ENCODE measurements at places on chromosomes 5 and 9.

DNA sequence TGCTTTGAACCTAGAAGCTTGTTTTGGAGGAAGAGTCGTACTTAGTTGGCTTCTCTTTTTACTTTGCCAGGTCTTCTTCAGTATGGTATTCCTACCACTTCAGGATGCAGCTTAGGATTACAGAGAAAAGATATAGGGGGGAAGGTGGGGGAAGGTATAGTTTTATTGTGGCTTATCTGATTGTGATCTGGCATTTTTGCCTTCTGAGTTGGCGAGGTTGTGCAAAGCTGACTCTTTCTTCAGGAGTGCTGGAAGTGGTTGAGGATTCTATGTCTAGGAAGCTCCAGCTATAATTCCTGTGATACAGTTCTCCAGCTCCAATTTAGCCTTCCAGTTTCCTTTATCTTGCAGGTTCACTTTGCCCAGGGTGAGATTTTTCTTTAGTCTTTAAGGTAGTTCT, 7.0 kb downstream of the CDC42SE2 start:
- no peak for DNase-seq

GRCh38 chr5:143014017-143014651, 244.0 kb downstream of the ARHGAP26 start:
- no peak for DNase-seq

DNA sequence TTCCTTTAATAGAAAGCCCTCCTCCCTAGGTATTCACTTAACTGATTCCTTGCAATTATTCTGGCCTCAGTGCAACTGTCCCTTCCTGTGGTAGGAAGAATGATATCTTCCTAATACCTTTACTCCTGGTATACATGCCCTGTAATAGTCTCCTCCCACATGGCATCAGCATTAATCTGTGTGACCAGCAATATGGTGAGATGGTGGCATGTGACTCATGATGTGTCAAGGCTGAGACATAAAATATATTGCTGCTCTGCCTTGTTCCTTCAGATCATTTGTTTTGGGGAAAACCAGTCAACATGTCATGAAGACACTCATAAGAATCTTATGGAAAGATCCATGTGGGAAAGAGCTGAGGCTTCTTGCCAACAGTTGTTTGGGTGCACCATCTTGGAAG, 149.1 kb upstream of the TRPM3 start:
- DNase-seq, result no peak

DNA sequence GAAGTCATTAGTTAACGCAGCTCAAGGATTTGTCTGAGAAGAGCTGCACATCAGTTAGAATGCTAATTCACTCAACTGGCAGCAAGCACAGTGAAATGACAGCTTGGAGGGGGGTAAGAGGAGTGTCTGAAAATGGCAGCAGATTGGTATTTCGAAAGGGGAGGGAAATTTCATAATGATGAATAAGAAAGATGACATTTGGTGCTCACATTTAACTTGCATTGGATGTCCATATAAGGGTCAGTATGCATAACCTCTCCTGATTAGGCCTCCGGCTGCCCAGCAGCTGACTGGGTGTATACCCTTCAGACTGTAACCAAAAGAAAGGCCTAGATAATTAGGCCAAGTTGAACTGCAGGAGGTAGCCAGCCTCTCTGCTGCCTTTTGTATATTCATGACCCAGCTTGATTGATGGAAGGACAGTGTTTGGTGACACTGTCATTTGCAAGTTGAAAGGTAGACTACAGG, 131.0 kb downstream of the PBX3 start:
- no peak for DNase-seq

- DNase-seq, result no peak
Measured at GRCh38 chr5:171261361-171261760, 47.7 kb upstream of the TLX3 start.

DNA sequence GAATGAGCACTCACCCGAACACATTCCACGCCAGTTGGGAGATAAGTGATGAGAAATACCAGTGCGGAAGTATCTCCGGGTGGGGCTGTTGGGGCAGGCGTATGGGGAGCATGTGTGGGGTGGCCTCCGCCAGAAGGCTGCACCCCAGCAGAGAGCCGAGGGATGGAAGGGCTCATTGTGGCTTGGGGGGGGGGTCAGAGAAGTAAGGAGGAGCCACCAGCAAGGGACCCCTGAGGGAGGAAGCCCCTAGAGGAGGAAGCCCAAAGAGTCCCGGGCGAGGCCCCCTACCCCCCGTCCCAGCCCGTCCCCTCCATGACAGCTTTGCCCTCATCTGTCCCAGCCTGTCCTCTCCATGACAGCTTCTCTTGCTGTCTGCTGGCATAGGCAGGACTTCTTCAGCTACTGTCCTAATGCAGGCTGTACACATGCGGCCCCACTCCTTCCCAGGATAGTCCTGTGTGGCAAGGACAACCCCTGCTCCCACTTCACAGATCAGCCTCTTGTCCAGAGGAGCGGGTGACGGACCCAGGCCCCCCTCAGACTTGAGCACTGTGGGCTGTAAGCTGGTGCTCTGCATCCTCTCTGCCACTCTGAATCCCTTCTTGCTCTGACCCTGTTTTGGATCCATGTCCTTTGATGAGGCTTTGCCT, 239.6 kb downstream of the CACNA1B start:
- no peak for DNase-seq

DNA sequence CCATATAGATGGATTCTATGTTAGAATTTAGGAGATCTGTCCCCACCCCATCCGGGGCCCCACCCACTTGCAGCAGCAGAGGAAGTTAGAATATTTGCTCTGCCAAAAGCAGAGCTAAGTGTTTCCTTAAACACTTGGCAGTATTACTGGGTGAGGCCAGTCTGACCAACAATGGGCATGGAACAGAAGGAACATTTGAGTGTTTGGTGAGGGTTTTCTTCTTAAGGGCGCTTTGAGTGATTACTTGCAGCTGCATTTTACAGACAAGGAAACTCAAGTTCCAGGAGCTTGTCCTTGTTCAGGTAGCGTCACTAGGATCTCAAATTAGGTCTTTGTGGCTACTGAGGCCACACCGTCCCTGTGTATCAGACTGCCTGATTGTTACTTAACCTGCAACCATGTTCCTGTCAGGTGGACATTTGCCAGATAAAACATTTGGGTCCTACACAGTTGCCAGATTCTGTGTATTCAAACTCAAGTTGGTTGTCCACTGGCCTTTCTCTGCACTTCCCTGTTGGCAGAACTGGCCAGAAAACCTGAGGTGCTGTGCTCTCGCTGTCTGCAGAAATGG, 59.3 kb downstream of the SLC46A2 start:
- peak; percentile 79 for DNase-seq

DNA sequence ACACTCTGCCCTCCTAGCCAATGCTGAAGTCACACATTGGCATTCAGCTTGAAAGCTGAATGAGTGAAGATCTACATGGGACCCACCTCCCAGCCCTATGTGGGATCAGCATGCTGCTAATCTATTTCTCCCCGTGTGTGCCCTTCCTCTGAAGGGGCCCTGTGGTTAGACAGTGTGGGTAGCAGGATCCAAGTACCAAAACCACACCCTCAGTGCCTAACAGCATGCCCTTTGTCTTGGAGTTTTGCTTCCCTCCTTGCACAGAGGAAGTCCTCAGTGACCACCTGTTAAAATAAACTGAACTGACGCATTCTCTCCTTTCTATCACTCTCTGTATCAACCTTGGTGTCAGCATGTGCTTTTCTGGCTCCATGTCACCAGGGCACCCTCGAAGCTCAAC, 25.0 kb downstream of the SH3TC2 start:
- DNase-seq, result no peak

DNA sequence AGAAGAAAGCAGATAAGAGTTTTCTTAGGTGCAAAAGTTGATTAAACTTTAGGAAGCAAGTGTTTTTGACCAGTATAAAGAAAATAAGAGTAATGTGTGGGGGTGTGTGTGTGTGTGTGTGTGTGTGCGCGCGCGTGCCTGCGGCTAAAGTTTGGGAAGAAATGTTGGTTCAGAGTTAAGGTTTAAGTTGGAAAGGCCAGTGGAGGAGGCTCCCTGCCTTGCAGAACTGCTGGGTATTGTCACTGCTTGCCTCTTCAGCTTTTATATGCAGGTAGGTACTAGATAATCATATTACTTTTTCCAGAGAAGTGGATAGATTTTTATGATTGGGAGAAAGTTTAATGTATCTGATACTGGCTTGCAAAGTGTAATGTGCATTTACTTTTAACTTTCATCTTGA, 2.0 kb downstream of the PIK3R1 start:
- DNase-seq, result no peak

DNA sequence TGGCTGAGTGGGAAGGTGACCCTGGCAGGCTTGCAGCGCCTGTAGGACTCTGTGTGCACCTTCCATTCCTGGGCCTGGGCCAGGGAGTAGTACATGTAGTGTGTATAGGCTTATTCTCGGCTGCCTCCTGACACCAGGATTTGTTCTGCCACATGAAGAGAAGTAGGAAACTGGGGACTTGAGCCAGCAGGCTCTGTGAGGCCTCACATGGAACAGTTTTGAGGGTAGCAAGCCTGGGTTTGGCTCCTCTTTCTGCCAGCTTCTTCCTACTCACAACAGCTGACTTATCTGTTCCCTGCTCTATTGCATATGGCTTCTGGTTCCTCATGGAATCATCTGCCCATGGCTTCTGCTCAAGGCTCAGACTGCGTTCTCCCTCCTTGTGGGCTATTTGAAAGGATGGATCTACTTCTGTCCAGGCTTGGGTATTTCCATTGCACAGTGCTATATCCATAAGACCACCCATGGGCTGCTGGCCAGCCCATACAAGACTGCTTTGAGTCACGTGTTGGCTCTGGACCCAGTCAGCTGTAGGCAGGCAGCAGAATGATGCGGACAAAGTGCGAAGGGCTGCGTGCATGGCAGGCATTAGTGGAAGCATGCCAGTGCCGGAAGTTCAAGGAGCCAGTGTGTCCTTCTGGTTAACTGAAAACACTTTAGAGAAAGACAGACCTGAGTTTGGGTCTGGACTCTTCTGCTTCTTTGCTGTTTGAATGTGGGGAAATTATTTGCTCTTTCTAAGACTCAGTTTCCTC, 11.0 kb upstream of the INSYN2B start:
- DNase-seq, result peak; percentile 64

DNA sequence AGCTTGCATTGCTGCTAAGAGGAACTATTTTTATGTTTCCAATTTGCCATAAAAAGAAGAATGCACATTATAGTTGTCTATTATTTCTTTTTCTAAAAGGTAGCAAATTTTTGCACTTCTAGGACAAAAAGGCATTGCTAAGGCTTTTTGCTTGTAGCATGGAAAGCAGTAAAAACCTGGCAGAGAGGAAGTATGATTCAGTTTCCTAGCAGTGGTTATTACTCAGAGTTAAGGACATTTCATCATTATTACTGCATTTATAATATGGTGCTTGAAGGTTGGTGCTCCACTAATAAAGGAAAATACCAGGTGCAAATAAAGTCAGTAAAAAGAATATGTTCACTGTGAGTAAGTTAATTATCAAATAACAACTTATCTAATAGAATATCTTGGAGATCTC, 179.8 kb upstream of the PLPPR1 start:
- DNase-seq, result no peak

DNA sequence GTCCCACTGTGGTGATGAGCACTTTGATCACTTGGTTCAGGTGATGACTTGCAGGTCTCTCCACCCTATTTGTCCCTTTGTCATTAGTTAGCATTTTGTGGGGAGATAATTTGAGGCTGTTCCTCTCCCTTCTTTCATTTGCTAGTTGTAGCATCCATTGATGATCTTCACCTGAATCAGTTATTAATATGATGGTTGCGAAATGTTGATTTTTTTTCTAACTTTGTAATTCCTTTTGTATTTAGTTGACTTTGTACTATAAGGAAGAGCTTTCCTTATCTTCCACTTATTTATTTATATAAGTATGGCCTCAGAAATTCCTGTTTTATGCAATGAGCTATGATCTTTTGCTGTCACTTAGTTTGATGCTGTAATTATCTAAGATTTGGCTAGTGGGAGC, 12.6 kb downstream of the TRIO start:
- no peak for DNase-seq

DNA sequence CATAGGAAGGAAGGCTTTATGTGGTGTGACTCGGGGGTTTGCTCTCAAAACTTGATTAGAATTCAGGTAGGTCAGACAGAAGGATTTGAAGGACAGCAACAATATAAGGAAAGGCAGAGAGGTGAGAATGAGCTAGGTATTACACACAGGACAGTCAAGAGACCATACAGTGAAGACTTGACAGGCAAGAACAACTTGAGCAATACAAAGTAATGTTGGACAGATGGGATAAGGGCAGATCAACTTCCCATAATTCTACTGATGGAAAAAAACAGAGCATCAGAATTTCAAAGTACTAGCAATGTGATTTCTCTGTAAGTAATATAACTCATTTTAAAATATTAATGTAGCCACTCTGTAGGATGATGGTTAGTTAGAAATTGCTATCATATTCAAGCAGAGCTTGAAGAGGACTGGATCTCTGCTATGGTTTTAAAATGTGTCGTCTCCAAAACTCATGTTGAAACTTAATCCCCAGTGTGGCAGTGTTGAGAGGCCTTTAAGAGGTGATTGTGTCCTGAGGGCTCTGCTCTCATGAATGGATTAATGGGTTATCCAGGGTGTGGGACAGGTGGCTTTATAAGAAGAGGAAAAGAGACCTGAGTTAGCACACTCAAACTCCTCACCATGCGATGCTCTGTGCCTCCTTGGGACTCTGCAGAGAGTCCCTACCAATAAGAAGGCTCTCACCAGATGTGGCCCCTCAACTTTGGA, 22.4 kb upstream of the HOMER1 start:
- no peak for DNase-seq

DNA sequence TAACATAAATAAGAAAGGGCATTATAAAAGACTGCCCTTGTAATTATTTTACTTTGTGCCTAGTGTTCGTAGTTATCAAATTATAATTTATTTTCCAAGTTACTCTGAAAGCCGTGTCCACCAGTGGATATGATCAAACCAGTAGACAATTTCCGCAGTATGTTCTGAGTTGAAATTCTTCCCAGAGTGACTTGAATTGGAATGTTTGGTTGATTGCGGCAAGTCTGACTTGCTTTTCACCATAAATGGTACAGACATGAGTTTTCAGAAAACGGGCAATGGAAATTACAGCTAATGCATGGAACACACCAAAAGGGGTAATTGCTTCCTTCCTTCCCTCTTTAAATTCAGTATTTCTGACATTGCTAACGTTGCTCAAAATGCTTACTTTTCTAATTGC, 56.6 kb downstream of the CHSY3 start:
- no peak for DNase-seq

GRCh38 chr5:67215519-67216471, 19.2 kb upstream of the CD180 start:
- DNase-seq, result peak; percentile 94

DNA sequence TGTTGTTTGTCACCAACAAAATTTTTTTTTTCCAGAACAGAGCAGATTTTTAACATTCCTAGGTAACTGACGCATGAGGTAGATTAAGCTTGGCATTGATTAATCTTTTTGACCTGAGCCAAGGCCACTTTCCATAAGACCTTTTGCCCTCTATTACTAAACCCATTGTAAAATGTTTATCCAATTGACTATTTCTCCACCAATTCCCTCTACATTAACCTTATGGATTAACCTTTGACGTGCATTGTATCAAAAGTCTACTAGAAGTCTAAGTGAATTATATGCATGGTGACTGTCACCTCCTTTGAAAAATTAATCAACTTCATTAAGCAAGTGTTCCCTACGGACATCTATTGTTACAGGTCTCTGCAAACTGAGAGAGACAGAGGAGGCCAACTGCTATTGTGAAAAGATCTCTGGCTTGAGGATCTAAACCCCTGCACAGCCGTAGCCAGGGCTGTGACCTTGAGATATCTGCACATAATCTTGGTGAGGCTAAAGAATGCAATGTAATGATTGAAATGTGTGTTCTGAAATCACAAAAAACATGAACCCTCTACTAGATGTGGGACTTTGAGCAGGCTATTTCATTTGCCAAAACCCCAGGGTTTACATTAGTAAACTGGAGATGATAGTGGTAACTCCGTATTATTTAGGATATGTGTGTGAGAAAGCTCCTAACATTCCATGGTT, 632.2 kb downstream of the TLR4 start:
- no peak for DNase-seq

GRCh38 chr5:111227226-111227782, 3.1 kb downstream of the CAMK4 start:
- DNase-seq, result no peak
